ENCODE measurements at places on chromosomes 1 and 21.

DNA sequence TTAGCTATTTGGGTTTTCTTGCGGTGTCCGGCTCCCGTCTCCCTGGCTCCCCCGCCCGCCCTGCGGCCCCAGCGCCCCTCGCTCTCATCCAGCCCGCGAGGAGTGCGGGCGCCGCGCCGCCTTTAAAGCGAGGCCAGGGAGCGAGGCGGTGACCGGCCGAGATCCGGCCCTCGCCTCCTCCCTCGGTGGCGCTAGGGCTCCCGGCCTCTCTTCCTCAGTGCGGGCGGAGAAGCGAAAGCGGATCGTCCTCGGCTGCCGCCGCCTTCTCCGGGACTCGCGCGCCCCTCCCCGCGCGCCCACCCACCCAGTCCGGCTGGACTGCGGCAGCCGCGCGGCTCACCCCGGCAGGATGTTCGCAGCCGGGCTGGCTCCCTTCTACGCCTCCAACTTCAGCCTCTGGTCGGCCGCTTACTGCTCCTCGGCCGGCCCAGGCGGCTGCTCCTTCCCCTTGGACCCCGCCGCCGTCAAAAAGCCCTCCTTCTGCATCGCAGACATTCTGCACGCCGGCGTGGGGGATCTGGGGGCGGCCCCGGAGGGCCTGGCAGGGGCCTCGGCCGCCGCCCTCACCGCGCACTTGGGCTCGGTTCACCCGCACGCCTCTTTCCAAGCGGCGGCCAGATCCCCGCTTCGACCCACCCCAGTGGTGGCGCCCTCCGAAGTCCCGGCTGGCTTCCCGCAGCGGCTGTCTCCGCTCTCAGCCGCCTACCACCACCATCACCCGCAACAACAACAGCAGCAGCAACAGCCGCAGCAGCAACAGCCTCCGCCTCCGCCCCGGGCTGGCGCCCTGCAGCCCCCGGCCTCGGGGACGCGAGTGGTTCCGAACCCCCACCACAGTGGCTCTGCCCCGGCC lies 492 bp downstream of the HLX start:
- peak; percentile 42 for DNase-seq

GRCh38 chr1:98121646-98122045 lies 200.8 kb upstream of the DPYD start:
- no peak for DNase-seq

DNA sequence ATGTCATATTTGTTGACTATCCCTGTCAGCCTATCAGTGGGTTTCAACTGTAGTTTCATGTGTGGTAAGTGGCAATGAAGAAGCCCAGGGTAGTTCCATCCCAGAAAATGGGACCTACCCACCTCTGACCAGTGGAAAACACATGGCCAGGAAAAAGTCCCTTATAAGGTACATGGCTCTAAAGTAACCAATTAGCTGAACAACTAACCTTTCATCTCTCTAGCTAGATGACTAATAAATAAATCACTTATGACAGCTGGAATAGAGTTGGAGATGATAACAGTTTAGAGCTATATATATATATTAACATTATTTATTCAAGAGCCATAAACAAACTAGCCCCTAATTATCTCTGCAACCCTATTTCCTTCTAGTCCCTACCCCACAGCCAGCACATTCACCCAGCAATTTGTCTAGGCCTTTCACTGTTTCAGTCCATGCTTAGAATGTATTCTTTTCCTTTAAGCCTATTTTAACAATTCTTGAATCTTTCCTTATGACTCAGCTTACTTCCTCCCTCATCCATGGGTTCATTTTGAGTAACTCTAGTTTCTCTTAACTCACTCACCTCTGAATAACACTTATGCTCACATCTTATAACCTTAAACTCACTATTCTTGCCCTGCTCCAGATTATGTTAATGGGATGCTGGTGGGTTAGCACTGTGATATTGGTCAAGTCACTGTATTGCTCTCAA lies 83.7 kb downstream of the TNFSF18 start:
- DNase-seq: peak; percentile 52

DNA sequence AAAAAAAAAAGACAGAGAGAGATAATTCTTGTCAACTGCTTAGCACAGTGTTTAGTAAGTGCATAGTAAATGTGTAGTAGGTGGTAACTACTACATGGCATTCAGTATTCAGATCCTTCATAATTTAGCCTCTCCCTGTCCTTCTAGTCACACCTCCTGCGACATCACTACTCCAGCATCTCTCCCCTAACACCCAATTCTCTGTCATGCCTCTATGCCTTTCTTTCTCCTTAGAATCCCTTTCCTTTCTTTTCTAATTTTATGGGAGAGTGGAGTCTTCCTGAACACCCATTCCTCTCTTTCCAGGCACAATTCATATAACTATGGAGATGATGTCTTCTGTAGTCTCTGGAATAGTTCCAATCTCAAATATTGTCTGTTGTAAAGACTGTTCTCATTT lies 3.9 kb upstream of the VPS72 start:
- DNase-seq: no peak

DNA sequence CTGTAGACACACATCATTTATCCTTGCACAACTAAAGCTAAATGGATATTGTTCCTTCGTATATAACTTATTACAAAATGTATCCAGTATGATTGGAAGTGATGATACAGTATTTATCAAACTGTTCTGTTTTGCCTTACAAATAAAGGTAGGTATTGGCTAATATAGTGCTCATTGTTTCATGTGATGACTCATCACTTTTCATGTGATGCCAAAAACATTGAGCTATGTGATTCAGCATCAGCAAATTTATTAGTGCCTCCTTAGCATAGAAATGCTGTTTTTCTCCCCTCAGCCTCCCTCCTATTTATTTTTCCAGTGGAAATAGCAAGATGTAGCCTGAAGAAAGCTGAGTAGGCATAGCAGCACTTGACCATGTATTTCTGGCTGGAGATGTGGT lies 228.6 kb upstream of the LYPLAL1 start:
- peak; percentile 82 for DNase-seq

DNA sequence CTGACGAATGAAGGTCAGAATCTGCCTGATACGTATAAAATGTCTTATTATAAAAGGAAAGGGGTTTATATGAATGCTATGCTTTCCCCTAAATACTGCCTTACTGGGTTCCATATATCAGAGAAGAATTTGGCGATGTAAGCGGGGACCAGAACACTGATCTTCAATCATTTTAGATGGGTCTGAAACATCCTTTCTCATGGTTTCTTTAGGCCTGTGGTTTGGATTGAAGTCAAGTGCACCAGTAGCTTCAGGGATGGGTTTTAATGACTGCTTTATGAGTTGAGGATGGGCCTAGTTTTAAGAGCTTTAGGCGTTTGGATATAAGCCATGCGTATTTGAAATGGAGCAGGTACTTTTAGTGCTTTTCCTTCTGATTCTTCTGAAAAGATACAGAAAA lies 6.9 kb downstream of the FMN2 start:
- DNase-seq: no peak

GRCh38 chr1:244050835-244051444 lies at the start of gene ZBTB18:
ZBTB18 (plus strand) TSS chr1:244051283; CDS start chr1:244051432, 149 bp downstream.
- DNase-seq: peak; percentile 54

GRCh38 chr1:36208978-36209703 lies 15.1 kb upstream of the THRAP3 start:
- DNase-seq: no peak

- peak; percentile 80 for DNase-seq
These were observed 37.1 kb upstream of the DOCK7 start for GRCh38 chr1:62725255-62725654.

DNA sequence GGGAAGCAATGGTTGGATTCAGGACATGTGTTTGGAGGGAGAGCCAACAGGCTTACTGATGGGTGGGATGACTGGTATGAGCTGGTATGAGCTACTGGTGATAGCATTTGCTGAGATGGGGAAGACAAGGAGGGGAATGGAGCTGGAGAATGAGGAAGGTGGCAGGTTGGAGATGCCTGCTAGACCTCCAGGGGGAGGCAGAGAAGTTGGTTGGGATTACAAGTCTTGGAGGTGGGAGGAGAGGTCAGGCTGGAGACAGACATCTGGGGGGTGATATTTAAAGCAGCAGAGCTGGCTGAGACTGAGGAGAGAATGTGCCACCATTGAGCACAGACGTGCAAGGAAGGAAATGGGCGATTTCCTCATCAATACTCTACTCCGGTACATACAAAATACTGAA lies 31.8 kb upstream of the ENO1 start:
- no peak for DNase-seq

GRCh38 chr21:39728341-39728740 lies 16.6 kb upstream of the IGSF5 start:
- no peak for DNase-seq

DNA sequence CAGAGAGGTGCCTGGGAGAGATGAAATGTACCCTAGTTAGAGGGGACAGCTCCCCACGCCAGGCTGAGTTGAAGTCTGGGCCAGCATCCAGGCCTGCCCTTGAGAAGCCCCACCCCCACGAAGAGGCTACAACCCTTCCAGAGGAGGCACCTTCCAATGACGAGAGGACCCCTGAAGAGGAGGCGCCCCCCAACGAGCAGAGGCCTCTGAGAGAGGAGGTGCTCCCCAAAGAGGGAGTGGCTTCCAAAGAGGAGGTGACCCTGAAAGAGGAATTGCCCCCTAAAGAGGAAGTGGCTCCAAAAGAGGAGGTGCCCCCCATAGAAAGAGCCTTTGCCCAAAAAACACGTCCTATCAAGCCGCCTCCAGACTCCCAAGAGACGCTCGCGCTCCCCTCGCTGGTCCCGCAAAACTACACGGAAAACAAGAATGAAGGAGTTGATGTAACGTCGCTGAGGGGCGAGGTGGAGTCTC lies 3.1 kb downstream of the EVA1B start:
- no peak for DNase-seq

- DNase-seq: no peak
These were observed 20.0 kb upstream of the PADI1 start for GRCh38 chr1:17184822-17185484.

GRCh38 chr1:224486801-224487583 lies 52.4 kb upstream of the WDR26 start:
- DNase-seq: no peak

- DNase-seq: peak; percentile 31
These were observed 12.0 kb downstream of the ADGRL2 start for GRCh38 chr1:81812712-81813111.

DNA sequence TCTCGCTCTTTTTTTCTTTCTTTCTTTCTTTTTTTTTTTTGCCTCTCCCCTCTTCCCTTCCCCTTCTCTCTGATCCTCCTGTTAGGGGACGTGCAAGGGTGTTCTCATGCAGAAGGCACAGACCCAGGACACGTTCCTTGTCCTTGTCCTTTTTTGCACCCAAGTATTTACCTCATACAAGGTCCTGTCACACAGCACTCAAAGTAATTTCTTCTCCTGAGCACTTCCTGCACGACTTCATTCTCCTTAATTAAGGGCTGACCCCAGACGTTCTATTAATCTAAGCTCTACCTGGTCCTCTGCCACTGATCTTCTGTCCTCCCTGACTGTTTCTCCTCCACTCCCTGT lies 424 bp upstream of the PCNX2 start:
- no peak for DNase-seq

- DNase-seq: no peak
These were observed 87.5 kb downstream of the TBX19 start for GRCh38 chr1:168368131-168368530.

DNA sequence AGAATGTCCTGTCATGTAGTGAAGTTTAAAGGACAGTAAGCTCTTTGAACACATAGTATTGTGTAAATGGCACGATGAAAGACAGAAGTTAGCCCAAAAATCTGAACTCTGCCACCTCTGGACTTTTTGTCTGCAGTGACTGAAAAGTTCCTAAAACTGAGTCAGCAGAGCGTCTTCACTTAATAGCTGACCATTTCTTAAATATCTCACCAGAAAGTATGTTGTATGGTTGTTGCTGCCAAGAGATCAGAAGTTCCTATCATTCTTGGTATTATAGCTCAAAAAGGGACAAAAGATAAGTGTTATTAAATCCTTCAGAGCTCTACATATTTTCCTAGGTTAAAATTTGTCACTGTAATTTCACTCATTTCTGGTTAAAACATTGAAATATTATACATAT lies 1003.0 kb downstream of the TTLL7 start:
- no peak for DNase-seq

GRCh38 chr1:61043010-61043820 lies 39.1 kb upstream of the NFIA start:
- DNase-seq: peak; percentile 70

GRCh38 chr1:236206548-236206947 lies 64.2 kb downstream of the GPR137B start:
- no peak for DNase-seq

DNA sequence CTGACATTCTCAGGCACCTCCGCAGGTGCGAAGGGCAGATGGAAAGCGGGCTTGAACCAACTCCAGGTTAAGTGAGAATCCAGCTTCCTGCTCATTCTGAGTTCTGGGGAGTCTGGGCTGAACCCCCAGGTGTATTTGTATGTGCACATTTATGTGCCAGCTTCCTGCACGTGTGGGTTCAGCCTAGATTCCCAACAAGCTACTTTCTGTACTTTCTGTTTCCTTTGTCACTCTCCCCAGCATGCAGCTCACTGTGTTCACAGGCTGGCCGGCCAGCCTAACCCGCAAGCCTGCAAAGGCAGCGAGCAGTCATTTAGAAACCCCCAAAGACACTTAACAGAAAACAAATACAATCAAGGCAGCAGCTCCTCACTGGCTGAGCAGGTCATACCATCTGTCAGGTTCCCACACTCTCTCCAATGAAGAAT lies 1.3 kb upstream of the IL19 start:
- DNase-seq: no peak

GRCh38 chr1:8516793-8517556 lies 199.1 kb downstream of the SLC45A1 start:
- DNase-seq: peak; percentile 58
